GM20000 (cell line): ENCODE measurements at places on chromosomes 1 and 21.

DNA sequence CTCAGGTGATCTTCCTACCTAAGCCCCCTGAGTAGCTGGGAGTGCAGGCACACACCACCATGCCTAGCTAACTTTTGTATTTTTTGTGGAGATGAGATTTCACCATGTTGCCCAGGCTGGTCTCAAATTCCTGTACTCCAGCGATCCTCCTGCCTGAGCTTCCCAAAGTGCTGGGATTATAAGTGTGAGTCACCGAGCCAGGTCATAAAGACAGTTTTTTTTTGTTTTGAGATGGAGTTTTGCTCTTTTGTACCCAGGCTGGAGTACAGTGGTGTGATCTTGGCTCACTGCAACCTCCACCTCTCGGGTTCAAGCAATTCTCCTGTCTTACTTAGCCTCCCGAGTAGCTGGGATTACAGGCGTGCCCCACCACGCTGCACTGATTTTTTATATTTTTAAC, 42.1 kb downstream of the KIF1B start:
- DNase-seq: no peak

DNA sequence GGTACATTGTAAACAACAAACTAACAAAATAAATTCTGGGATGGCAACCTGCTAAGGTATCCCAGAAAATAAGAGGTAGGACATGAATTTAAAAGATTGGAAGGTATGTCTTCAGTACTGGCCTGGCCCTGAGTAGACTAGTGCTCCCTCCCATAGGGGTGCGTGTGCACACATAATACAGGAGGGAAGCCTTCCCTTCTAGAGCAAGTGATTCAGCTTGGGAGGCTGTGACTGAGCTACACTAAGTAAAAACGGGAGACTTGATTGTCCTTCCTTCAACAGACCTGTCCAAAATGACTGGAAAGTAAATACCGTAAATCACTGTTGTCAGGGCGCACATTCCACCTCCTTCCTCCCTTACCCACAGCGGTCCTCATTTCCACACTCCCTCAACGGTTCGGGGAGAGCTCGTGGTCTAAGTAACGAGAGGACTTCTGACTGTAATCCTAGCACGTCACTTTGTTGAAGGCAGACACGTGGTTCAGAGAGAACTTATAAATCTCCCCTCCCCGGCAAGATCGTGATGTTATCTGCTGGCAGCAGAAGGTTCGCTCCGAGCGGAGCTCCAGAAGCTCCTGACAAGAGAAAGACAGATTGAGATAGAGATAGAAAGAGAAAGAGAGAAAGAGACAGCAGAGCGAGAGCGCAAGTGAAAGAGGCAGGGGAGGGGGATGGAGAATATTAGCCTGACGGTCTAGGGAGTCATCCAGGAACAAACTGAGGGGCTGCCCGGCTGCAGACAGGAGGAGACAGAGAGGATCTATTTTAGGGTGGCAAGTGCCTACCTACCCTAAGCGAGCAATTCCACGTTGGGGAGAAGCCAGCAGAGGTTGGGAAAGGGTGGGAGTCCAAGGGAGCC, at the start of gene TGFB2:
Gene TGFB2, plus strand, starts transcription at position 523 of the 859 bp plus-strand sequence. CDS start 1,366 bp downstream, outside the sequence.
- DNase-seq: peak; percentile 43

DNA sequence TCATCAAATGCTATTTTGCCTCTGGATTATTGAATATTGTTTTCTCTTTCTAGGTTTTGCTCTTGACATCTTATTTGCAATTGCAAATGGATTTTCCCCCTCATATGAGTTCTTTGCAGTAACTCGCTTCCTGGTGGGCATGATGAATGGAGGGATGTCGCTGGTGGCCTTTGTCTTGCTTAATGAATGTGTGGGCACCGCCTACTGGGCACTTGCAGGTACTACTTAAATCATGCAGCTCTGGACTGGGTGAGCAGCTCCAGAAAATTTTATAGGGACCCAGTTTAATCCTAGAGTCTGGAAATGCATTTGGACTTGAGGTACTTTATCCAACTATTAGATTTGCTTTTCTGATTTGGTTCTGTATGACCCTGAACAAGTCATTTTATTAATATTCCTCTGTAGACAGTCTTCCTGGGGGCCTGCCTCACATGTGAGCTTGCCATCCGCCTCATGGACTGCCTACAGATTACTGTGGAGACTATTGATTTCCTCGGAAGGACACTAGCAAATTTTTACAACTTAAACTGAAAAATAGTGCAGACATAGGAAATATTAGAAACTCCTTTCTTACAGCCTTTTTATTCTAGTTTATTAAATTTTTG, 44.5 kb downstream of the SLC22A15 start:
- peak; percentile 49 for DNase-seq

DNA sequence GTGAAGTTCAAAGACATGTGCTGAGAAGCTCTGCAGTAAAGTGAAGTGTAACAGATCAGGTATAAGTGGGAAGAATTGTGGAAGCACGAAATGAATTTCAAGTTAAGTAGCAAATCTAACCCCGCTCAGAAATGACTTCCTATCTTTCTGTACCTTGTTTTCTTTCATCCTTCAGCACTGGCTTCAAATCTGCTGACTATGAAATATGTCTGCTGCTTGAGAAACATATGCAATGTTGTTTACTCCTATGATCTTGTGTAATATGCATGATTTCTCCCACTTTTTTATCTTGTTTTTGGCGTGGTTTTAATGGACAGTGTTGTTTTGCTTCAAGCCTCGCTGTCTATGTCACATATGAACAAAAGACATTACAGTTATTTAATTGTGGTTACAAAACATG, 545.3 kb upstream of the NCAM2 start:
- no peak for DNase-seq

- peak; percentile 63 for DNase-seq
Measured at GRCh38 chr1:109201123-109201703, 12.5 kb upstream of the SARS1 start.

DNA sequence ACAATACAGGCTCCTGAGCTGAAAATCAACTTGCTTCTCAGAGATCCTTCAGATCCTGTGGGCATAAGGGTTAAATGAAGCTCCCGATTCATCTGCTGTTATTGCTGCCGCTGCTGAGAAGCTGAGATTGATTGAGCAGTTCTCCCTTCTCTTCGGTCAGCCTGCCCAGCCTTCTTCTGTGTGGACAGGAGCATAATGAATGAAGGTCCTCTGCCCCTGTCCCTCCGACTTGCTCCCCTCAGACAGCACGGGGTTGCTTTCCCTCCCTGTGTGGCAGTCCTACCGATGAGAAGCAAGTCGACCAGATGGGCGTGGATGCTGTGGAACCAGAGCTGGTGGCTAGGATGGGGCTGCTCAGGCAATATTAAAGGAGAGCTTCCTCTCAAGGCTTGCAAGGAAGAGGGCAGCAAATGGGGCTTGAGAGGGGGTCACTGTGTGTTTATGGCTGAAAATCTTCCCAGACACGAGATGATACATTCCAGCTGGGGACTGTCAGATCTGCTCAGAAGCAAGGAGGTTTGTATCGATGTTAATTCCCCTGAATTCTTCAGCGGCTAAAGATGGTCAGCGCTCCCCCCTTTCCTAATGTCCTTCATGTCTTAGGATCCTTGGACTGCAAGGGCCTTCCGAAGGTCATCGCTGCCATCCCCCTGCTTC, 63.9 kb upstream of the GOLT1A start:
- no peak for DNase-seq

- DNase-seq: no peak
Measured at GRCh38 chr1:10209590-10209904, 823 bp upstream of the KIF1B start.

GRCh38 chr1:192045131-192045530, 113.1 kb upstream of the RGS18 start:
- DNase-seq: no peak

- DNase-seq: no peak
Measured at GRCh38 chr1:239209591-239209990, 176.8 kb upstream of the CHRM3 start.

- DNase-seq: no peak
Measured at GRCh38 chr1:75503221-75503974, 107.5 kb downstream of the SLC44A5 start.

DNA sequence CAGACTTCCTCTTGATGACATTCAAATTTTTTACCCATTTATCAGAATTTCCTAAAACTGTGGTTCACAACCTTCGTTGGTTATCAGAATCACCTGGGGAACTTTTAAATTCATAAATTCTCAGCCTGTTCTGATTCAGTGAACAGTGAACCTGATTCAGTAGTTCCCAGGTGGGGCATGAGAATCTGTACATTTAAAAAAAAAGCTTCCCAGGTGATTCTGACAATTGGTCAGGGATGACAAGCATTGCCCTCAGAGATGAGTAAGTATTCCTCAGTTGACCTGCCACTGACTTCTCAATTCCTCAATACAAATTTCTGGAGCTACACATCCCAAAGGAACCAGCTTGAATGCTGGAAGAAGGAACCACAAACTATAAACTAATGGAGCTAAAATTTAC, 23.5 kb upstream of the CR2 start:
- no peak for DNase-seq

GRCh38 chr21:46149205-46149901, 6.0 kb downstream of the FTCD start:
- DNase-seq: no peak

DNA sequence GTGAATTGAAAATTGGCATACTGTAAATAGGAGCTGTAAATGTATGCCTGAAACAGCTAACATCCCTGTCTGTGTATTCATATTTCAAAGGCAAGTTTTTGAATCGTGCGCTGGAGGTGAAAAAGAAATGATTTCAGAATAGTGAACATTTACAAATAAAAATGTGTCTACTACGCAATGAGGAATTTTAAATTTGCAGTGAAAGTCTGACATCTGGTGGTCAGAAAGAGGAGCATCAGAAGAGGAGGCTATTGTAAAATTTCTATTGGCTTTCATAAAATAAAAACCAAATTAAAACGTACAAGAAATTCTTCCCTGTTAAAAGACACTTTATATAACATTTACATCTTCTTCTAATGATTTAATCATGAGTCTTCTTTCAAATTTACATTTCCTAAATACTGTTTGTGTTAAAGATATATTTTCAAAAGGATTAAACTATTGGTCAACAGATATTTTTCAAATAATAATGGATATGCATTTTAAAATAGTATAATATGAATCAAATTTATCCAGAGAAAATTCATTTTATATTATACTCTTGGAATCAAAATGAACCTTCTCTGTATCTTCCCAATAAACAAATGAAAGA, 113.7 kb upstream of the RRP15 start:
- DNase-seq: peak; percentile 15

GRCh38 chr21:44579833-44580144, 615 bp downstream of the KRTAP10-5 start:
- DNase-seq: no peak

- DNase-seq: no peak
Measured at GRCh38 chr1:228725178-228725577, 10.1 kb upstream of the RHOU start.

DNA sequence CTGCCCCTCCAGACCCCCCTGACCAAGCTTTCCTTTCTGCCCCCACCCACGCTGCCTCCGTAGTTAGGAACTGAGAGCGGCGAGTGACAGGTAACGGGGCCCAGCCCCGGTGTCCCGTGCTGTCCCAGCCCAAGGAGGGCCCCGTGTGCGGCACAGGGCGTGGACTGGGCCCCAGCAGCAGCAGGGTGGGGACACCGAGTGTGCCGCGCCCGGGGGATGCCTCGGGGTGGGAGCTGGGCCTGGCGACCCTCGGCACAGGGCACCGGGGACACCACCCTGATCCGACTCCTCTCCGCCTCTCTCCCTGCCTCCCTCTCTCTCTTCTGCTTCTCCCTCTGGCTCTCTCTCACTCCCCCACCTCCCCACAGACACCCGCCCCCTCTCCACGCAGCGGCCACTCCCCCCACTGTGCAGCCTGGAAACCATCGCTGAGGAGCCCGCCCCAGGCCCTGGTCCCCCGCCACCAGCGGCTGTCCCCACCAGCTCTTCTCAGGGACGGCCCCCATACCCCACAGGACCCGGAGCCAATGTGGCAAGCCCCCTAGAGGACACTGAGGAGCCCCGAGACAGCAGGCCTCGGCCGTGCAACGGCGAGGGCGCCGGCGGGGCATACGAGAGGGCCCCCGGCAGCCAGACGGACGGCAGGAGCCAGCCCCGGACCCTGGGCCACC, 22.7 kb downstream of the PANK4 start:
- no peak for DNase-seq

DNA sequence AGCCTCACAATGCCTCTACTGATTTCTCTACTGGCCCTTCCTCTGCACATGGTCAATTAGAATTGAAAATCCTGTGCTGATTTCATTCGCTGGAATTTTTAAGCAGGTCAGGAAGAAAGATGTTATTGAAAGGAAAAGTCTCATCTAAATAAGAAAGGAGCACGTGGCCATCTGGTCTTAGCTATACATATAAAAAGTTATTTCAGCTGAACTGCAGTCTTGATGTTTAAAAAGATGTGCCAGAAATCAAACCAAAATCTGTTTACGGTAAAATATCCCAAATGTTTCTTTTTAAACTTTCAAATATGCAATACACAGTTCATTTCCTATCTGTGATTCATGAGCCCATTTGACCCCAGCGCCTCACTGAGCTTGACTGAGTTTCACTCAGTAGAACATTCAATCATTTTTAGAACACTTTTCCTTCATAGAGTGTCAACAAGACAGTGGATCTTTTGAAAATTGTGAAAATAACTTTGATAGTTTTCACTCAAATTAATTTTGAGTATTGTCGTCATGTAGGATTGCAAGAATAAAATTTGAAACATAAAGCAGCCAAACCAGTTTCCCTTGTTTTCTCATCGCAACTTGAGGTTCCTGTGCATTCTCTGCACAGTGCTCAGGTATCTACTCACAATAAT, 293.6 kb downstream of the PTPRC start:
- DNase-seq: no peak

DNA sequence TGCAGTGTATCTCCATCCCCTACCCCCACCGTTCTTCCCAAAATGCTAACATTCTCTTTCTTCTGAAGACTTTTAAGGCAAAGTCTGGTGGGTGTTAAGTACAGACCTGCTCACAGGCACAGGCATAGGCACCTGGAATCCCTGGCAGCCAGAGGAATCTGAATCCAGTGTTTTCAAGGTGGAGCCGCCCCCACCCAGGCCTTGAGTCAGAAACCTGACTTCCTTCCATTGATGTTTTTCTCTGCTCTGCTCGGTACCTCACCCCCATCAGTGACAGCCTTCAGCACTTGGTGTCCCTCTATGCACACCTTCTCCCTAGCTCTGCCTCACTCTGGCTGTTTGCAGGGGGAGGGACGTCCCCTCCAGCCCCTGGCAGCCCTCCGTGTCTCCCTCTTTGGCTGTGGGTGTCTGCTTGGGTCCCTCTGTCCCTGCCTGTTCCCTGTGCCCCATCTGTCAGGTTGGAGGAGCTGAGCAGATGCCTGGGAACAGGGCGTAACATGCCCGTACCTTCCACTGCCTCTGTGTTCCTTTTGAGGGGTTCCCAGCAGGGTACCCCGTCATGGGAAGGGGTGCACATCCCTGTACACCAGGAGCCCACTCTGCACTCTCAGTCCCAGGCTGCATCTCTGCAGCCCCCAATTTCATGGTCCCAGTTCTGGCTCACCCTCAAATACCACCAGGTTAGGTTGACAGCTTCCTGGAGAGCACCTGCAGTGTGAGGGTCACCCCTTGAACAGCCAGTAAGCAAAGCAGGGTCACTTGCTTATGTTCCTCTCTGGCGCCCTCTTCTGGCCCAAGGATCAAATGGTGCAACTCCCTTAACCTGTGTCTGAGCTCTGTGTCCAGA, 6.7 kb downstream of the NCDN start:
- DNase-seq: peak; percentile 90
